ENCODE measurements at places on chromosomes 11 and 22. TPM values are rescaled to one million over a fixed set of nuclear protein-coding genes. Genes with fewer than 3 reads are reported as not detected.

Gene CUL5
- total RNA-seq: 54.0 TPM

Gene RCOR2
- 9.1 TPM for total RNA-seq

Gene SCGB1A1
- not detected for total RNA-seq

Gene PHF21B
- total RNA-seq: 9.5 TPM

GRCh38 chr11:120210626-120211521 is at the start of gene OAF:
TSS of gene OAF (plus strand) at chr11:120211032. CDS start at chr11:120211280, 248 bp downstream.
- peak; percentile 51 for DNase-seq

- no peak for DNase-seq
Observed at GRCh38 chr22:21960200-21961126, 7.8 kb upstream of the PPM1F start.

DNA sequence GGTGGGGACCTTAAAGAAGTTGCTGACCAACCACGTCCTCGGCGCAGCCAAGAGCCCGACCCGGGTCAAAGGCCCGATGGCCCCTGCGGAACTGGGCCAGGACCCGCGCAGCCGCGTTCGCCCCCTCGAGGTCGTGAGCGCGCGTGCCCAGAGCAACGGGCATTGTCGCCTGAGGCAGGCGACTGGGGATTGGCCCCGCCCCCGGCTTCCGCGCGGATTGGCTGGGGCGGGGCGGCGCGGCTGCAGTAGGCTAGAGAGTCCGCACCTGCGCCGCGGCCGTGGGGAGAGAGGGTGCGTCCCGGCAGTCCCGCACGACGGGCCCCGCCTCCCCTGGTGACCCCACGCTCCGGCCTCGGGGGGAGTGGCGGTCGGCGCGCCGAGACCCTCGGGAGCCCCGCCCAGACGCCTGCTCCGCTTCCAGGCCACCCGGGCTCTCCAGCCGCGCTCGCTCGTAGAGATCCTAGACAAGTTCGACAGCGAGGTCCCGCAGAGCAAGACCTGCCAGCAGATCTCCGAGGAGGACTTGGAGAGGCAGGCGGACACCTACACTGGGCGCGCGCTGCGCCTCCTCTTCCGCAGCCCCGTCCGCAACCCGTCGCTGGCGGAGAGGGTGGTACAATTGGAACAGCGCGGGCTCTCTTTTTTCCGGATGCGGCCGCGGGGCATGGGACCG is 8.3 kb upstream of the PPIL2 start:
- DNase-seq: no peak

DNA sequence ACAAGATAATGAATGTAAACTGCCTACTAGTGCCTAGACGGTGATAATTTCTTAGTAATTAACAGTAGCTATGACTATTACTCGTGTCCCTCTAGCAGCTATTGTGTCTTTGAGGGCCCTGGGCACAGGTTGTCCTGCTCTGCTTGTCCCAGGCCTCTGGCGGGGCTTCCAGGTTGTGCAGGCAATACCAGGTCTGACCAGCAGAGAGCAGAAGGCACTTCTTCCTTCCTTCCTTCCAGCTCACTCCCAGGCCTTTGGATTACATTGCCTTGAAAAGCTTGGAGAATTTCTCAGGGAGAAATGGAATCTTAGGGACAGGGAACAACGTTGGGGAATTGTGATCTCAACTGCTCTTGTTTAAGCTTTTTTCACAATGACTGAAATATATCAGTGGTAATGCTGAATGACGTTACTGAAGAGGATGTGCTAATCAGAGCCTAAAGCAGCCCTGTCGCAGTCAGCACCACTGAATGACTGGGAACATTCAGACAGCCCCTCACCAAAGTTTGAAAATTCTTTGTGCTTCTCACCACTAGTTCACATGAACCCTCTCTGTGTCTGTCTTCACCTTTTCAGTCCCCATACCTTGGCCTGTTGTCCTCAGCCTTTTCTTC is 8.4 kb upstream of the CCKBR start:
- DNase-seq: peak; percentile 79

Gene DDI1
- total RNA-seq: not detected

DNA sequence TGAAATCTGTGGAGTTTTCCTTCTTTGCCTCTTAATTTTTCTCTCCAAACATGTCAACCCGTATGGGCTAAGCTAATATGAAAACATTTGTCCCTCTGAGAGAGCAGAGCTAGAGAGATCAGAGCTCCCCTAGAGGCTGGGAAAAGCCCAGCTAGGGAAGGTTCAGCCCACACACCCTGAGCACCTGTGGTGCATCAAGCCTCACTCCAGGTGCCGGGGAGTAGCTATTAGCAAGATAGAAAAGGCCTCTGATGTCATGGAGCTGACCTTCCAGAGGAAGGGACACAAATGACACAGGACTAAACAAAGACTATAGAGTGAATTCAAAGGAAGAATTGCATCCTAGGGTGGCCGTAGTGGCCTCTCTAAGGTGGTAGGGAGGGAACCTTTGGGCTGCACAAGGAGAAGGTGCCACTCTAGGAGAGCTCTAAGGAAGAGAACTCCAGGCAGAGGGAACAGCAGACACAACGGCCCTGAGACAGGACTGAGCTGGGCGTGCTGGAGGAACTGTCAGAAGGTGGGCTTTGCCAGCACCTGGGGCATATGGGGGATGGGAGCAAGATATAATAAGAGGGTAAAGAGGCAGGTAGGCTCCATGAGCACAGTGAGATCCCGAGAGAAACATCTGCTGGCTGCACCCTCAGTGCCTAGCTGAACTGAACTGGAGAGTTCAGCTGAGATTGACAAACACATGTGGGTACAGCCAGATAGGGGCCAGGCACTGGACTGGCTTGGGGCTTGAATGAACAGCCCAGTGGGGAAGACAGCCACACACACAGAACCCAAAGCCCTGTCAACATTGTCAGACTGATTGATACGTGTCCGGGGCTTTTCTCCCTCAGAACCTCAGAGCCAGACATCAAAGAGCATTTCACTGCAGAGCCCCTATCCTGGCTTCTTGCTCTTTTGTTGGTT is 65.5 kb upstream of the DRD2 start:
- no peak for DNase-seq

Gene TUB
- total RNA-seq: 78.3 TPM

GRCh38 chr22:42174062-42174461 is 43.5 kb upstream of the CYP2D6 start:
- DNase-seq: no peak

Gene SCUBE1
- total RNA-seq: 2.1 TPM

Data from dorsolateral prefrontal cortex (tissue), 122 donors.